ENCODE measurements at places on chromosomes 16 and 17.

- DNase-seq, result no peak
Observed at GRCh38 chr16:27972500-27972899, 91.0 kb downstream of the GSG1L start.

DNA sequence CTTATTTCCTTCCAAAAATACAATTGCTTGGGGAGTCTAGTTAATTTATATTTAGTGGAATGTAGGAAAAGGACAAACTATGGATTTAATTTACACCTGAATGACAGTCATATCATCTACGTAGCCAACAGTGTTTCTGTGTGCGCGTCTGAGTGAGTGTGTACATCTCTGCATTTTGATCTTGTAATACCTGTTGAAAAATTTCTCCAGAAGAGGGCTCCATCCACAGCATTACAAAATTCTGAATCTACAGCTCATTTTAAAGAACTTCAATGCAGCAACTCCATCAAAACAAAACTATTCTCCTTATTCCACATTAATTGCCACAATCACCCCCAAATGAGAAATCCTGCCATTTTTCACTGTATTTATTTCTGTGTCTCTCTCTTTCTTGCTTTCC is 3.9 kb downstream of the CDH13 start:
- no peak for DNase-seq

DNA sequence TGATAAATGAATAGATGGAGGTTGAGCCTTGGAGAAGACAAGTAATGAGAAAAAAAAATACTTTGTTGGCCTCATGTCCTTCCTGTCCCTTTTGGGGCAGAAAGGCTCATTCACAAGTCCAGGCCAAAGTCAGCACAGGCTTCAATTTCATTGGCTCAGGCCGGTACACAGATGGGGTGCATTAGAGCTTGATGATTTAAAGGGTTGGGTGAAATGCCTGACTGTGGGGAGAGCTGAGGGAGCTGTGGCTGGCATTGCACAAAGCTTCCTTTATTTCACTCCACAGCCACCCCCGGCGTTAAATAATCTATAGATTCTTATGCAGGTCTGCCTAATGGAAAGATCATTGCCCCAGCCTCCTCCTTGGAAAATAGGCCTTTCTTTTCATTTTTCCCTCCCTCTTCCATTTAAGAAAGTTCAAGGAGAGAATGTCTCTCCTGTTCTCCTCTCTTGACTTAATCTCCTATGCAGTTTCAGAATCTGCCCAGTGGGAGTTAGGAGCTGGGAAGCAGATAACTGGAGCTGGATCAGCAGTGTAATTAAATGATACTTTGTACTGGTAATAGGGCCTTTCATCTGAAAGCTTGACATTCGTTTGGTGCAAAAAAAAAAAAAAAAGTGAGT is 24.4 kb downstream of the YPEL2 start:
- DNase-seq, result no peak

GRCh38 chr17:41556931-41557330 is 14.9 kb downstream of the KRT9 start:
- DNase-seq, result no peak

DNA sequence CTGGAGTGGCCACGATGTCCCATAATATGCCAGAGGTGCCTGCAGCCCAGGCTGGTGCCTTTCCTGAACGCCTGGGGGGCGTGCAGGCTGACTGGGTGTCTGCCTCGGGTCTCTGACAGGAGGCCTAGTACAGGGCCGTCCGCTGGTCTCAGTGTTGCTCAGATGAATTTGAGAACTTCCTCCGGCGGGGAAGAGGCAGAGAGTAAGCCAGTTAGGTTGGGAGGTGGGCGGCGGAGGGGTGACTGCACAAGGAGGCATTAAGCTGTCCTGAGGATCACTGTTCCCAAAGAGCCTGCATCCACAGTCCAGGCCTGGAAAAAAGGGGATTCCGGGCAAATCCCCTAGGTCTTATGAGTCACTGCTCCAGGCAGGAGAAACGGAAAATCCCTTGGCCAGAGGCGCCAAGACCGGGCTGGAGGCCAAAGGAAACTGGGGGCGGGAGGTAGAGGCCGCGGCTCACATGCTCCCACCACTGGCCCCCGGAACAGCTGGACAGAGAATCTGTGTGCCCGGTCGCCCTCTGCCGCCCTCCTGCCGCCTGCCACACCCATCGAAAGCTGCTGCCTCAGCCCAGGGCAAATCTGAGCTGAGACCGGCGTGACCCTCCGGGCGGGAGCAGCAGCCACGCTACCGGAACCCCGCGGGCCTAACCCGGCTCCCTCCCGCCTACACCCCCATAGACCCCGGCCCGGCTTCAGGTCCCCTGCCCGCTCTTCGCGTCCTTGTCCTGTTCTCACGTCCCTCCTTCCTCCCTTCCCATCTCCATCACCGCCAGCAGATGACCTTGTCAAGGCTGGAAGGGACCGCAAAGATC is 1.2 kb downstream of the TRIM47 start:
- DNase-seq, result peak; percentile 61

GRCh38 chr17:74822939-74823367 is 36.7 kb downstream of the GRIN2C start:
- DNase-seq, result no peak

- DNase-seq, result no peak
Observed at GRCh38 chr17:39963829-39964228, 1.0 kb downstream of the GSDMA start.

- DNase-seq, result no peak
Observed at GRCh38 chr17:82214012-82214628, 1.5 kb upstream of the CCDC57 start.

DNA sequence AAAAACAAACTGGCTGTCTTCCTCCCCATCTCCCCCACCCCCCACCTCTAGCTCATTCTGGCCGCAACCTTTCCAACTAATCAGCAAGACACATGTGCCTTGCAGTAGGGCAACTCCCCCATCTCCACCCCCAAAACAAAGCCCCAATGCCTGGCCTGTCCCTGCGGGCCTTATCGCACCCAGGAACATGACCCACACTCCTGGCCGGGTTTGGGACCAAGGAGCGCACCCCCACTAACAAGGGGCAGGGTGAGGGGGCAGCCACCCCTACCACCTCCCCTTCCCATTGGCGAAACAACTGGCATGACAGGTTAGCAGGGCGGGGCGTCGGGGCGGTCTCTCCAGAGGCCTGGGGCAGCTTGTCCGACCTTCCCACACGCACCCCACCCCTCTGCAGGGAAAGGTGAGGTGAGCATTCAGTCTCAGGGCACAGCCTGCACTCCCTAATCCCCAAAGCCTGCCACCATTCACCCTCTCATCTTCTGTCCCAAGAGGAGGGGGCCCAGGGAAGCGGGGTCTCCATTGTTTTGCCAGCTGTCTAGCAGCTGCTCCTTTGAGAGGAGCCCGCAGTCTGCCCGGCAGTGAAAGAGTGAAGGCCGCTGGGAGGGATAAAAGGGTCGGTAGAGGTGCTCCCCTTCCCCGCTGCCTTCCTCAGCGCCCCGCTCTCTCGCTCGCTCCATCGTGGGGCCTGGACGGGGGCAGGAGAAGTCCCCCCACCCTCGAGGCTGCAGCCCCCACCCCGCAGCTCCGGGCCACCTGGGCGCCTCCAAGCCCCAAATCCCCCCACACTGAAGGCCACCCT is 765 bp downstream of the MYO18A start:
- DNase-seq, result peak; percentile 27

GRCh38 chr17:73423806-73424205 is 112.0 kb upstream of the CDC42EP4 start:
- no peak for DNase-seq

GRCh38 chr16:86761111-86762031 is 183.0 kb downstream of the FOXL1 start:
- no peak for DNase-seq

GRCh38 chr16:58515871-58516767 is 802 bp downstream of the SETD6 start:
- DNase-seq, result no peak

- peak; percentile 8 for DNase-seq
Observed at GRCh38 chr17:68498479-68499326, 13.5 kb upstream of the PRKAR1A start.

- no peak for DNase-seq
Observed at GRCh38 chr17:27558842-27559505, 72.0 kb upstream of the LGALS9 start.

DNA sequence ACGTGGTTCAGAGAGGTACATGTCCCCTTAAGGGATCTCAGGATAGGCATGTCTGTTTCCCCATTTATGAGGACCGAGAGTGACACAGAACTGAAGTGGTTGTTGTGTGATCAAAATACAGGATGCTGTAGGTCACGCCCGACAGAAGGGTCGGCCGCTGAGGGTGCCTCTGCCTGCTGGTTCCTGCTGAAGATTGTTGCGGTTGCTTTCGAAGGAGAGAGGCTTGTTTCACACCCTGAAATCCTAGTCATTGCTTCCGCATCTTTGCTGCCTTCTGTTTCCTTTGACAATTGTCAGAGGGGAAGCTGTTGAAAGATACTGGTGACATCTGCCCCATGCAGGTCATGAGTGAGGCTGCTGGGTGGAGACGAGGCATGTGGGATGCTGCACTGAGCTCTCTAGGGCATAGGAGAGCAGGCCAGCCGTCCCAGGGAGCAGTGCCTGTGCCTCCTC is 3.8 kb upstream of the NAT9 start:
- DNase-seq, result no peak

- no peak for DNase-seq
Observed at GRCh38 chr16:58843675-58844074, 109.6 kb upstream of the GOT2 start.

- DNase-seq, result no peak
Observed at GRCh38 chr16:53065461-53066061, 10.8 kb downstream of the CHD9 start.

DNA sequence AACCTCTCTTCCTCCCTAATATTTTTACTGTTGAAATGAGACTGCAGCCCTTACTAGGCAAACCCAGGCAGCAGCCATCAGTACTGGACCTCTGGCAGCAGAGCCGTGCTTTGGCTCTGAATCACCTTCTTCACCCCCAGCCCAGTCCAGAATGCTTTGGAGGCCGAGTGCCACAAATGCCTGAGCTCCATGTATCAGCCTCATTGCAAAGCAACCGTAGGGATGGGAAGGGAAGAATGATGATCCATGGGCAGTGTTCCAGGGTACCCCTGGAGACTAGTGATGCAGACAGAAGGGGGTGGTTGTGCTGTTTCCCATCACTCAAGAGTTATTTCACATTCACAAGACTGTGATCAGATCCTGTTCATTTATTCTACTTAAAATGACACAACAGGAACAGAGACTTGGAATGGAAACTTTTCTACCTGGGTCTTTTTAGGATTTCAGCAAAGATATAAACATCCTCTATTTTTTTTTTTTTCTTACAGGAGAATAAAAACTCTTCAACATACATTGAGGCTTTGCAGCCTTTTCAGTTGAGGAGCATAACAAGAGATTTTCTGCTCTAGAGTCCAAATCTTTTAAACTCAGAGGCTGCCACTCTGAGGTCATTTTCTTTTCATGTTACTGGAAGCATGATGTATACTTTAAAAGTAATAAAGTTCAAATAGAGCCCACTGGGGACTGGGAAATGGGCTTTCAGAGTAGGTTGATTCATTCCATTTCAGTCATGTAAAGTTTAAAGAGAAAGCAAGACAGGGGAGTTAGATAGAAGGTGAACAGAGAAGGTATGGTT is 138.3 kb downstream of the KCNJ2 start:
- DNase-seq, result no peak

DNA sequence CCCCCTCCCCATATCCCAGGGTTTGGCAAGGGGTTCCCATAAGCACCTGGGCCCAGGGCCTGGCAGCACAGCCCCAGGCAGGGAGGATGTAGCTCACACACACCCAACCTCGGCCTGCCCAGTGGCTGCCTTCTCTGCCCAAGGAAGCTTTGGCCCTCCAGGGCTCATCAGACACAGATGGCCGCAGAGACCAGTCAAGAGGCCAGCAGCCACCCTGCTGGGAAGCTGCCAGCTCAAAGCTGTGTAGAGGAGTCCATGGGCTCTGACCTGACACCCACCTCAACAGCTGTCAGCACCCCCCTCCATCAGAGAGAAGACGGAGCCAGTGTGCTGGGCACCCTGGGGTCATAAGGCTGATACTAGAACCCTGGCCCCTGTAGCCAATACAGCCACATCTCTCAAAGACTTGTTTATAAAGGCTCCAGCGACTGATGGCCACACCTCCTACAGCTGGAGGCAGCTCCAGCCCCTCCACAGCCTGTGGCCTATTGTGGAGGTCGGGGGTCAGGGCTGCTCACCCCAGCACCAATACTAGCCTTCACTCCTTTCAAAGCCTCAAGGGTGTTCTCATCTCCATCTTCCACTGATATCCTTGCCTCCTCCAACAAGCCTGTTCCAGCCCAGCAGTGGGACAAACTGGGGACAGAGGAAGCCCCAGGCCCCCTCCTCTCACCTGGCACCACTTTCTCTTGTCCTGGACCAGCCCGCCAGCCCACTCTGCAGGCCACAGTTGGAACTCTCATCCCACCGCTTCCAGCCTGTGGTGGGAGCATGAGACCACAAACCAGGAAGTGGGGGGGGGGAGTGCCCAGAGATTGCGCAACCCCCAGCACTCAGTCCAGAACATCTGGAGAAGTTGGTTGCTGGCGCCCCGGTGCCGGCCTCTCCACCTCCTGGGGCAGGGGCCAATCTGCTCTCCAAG is 2.2 kb upstream of the MPG start:
- no peak for DNase-seq

GRCh38 chr17:62062944-62063343 is 2.1 kb downstream of the MED13 start:
- DNase-seq, result no peak

DNA sequence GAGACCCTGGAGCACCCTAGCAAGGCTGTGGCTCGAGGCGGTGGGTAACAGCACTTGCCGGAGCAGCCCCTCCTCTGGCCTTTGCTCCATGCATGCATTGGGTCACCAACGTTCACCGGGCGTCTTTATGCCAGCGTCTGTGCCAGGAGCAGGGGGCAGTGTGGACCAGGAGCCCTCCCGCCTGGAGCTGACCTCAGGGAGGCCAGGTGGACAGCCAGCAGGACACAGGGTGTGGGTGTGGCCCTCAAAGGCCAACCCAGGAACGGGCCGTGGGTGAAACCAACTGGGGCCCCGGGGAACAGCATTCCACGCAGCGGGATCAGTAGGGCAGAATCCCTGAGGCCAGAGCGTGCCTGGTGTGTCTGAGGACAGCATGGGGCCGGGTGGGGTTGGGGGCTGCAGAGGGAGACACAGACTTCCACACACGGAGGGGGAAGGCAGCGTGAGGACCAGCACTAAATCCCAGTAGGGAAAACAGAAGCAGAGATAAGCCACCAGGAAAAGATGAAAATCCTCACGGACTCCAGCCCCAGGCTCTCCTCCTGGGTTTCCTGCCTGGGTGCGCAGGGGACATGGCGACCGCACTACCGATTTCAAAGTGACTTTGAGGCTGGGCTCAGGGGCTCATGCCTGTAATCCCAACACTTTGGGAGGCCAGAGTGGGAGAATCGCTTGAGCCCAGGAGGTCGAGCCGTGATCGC is 2.9 kb upstream of the CD7 start:
- no peak for DNase-seq

DNA sequence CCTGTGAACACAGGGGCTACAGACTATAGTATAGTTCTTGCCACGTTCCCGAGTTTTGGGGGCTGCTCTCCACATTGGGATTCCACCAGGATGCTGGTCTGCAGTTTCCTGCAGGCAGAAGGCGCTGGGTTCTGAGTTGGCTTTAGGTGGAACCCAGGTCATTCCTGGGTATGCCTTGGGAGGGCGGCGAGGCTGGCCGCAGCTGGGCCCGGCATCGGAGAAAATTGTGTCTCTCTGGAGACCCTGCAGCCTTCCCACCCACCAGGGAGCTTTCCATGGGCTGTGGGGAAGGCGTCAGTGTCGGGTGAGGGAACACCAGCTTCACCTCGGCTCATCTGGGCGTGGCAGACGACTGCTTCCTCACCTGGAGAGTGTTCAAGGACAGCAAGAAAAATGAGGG is 183.6 kb downstream of the RAB11FIP4 start:
- no peak for DNase-seq

All from NCI-H1092 treated with DMSO at 0.1 percent for 48 hours (cell line).